ENCODE measurements at places on chromosomes 11 and 22.

DNA sequence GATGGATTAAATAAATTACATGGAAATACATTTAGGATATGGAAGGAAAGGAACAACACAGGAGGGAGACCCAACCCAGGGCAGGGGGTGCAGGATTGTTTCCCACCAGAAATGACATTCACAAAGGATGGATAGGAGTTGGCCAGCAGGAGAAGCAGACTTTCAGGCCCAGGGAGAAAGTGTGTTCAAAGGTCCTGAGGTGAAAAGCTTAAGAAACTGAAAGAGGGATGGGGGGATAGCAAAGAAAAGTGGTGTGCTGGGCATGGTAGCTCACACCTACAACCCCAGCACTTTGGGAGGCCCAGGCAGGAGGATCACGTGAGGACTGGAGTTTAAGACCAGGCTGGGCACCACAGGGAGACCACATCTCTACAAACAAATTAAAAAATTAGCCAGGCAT, 16.6 kb upstream of the ADA2 start:
- DNase-seq, result no peak

DNA sequence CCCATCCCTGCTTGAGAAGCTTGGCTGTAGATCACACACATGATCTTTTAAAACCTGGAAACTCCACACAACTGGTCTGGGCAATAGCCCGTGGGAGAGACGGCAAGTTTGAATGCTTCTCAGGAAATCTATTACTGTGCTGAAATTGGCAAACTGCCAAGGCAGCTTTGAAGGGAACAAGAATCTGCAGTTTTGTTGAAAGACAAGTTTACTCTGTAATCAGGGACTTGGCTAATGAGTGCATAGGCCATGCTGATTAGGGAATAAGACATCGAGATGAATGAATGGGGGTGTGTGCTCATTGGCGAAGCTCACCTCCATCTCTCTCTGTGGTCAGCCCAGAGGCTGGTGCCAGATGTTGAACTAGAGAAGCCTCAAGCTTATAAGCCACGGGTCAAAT, 218.8 kb downstream of the HIPK3 start:
- DNase-seq, result peak; percentile 52

GRCh38 chr11:69044111-69045013, 4.4 kb upstream of the TPCN2 start:
- peak; percentile 50 for DNase-seq

DNA sequence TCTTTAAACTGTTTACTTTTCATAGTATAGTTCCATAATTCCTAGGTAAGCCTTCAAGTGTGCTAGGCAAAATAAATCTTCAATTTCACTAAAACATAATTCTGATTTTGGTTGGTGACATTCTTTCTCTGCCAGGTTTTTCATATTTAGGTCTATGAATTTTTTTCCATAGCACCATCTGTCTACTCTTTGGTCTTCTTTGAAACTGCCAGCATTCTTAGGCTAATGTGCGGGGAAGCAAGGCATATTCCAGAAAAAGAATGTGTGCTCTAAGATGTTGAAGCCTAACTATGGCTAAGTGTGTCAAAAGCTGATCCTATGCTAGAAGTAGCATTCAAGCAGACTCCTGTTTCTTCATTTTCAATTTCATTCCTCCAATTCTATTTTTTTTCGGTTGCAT, 213.9 kb upstream of the C11orf87 start:
- no peak for DNase-seq

- peak; percentile 41 for DNase-seq
Observed at GRCh38 chr11:1988667-1989317, 8.8 kb downstream of the H19 start.

- no peak for DNase-seq
Observed at GRCh38 chr11:116317212-116317611, 455.6 kb downstream of the BUD13 start.

DNA sequence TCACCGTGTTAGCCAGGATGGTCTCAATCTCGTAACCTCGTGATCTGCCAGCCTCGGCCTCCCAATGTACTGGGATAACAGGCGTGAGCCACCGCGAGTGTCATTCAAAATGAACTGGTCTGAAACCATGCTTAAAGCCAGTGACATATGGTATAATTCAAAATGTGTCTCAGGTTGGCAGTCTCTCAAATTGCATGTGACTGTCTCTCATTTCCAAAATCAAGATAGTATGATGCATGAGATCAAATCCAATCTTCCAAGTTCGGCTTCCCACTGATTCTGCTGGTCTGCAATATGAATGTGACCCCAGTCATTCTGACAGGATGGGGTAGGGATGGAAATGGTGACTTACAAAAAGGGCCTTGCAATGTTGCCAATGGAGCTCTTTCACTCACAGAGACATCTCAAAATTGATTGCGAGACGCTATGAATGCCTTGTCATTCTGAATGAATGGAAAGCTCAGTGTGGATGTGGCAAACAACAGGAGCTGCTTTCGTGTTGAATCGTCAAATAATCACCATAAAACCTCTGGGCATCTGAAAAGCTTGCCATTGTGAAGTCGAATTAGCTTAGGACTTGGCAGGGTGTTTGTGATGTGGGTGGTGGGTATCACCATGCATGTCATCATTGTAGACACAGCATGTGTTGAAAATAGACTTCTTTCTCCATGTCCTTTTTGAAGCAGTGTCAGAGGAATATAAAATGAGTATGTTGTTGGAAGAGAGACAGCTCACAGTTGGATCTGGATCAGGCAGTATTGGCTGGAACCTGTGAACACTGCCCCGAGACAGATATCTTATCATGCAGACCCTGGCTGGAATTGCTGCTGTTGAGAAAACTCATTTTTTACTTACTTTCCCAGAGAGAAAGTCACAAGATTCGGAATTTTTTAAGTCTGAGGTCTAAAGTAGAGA, 12.2 kb downstream of the SLN start:
- DNase-seq, result no peak

DNA sequence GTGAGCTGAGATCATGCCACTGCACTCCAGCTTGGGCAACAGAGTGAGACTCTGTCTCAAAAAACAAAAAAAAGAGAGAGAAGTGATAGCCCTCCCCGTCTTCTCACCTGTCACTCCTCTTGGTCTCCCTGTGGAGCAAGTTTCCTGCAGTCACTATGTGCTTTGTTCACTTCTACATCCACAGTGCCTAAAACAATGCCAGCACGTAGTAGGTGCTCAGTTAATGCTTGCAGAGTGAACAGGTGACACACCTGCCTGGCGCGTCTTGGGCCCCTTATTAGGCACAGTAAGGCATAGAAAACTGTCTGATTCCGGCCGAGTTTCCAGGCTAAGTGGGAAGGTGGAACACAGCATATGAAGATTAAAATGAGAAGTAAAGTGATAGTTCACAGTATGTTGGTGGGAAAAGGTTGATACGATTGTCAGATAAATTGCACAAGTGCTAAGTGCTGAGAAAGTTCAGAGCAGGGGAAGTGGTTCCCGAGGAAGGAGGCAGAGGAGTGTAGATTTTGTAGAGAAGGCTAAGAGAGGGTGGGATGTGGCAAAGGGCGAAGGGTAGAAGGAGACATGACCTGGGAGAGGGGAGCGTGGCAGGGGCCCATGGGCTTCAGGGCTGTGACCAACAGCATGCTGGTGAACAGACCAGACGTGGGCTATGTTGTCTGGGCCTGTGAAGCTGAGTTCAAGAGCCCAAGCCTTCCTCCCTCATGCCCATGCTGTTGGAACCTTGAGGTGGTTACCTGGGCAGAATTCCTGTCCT, 41.9 kb downstream of the BCR start:
- no peak for DNase-seq

GRCh38 chr11:68870470-68870869, 28.8 kb upstream of the CPT1A start:
- no peak for DNase-seq

- DNase-seq, result peak; percentile 78
Observed at GRCh38 chr11:86955361-86956120, at the start of gene FZD4. Gene FZD4, minus strand, starts transcription at chr11:86955395. Its CDS starts 310 bp downstream, at chr11:86955085.

- no peak for DNase-seq
Observed at GRCh38 chr11:1202776-1203504, 19.9 kb upstream of the MUC5B start.

DNA sequence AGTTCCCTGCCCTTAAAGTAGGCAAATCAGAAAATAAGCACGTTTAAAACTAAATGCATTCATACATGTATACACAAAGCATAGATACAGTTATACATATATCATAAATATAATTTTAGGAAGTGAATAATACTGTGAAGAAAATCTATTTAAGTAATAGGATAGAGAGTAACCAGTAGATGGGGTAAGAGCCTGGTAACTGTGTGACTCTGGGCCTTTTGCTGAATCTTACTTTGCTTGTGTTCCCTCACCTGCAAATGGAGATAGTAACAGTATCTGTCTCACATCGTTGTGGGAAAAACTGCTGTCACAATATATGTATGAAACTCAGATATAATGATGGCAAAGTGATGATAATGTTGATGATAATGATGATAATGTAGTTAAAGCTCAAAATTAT, 29.9 kb downstream of the MS4A2 start:
- DNase-seq, result no peak

- no peak for DNase-seq
Observed at GRCh38 chr11:77233011-77233410, 68.5 kb downstream of the GDPD4 start.

DNA sequence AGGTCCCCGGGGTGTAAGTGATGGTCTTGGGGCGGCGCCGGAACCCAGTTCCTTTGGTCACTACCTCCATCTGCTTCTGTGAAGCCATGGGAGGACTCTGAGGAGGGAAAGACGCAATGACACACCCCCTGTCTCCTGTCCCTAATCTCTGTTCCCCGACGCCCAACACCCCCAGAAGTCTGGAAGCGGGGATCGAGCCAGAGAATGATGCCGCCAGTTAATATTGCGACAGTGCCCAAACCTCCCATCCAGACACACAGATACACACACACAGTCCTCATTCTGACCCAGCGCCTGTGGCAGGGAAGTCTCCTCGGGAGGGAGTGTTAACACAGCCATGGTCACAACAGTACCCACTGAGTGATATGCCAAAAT, 352 bp downstream of the C22orf23 start:
- DNase-seq, result no peak

- DNase-seq, result no peak
Observed at GRCh38 chr11:87035976-87036583, 1.7 kb upstream of the TMEM135 start.

DNA sequence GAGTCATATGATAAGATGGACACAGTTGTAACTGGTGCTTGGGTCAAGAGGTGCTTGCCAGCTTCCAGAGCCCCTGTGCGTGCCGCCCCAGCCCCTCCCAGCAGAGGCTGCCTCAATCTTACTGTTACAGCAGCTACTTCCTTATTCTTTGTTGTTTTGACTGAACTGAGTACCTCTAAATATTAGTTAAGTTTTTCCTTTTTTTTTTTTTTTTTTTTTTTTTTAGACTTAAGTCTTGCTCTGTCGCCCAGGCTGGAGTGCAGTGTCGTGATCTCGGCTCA, 8.8 kb downstream of the ZBED4 start:
- no peak for DNase-seq

- DNase-seq, result no peak
Observed at GRCh38 chr11:92227959-92228935, 3.6 kb downstream of the FAT3 start.

DNA sequence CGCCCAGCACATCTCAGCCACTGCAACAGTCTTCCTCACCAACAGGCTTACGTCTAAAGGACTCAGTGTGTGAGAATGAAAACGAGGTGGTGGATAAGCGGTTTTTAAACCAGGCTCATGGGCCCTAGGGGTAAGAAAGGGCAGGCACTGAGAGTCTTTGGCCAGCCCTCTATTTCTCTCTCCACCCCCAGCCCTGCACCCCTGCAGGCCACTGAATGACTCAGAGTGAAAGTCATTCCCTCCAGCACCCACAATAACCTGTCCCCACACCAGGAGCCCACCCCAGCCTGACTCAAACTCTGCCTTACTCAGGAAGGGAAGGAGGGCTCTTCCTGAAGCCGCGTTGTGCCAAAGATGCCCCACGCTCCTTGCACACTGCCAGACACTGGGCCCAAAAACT, 72.0 kb downstream of the LARGE1 start:
- DNase-seq, result no peak

DNA sequence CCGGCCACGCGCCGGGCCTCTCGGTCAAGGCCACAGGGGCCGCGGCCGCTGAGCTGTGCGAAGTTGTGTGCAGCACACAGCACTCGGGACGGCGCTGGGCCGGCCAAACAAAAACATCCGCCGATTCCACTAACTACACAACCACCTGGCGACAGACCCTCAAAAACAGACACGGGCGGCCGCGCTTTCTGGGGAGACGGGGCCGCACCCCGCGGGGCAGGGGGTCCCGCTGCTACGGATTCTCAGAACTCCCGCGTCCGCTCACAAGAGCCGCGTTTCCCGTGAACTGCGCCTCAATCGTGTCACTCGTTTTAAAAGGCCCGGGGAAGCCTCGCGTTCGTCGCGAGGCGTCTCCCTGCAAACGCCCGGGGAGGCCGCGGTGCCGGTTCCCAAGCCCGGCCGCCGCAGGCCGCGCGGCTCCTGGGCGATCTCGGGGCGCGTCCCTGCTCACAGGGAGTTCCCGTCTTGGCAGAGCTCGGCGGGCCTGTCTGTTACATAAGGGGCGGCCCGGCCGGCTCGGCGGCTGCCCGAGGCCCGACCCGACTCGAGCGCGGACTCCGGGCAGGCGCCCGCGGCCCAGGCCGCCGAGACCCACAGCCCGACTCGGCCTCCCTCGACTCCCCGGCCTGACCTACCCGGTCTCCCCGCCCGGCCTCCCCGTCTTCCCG, 936 bp downstream of the BRD1 start:
- DNase-seq, result no peak
